ENCODE measurements at places on chromosomes 13 and 19.

DNA sequence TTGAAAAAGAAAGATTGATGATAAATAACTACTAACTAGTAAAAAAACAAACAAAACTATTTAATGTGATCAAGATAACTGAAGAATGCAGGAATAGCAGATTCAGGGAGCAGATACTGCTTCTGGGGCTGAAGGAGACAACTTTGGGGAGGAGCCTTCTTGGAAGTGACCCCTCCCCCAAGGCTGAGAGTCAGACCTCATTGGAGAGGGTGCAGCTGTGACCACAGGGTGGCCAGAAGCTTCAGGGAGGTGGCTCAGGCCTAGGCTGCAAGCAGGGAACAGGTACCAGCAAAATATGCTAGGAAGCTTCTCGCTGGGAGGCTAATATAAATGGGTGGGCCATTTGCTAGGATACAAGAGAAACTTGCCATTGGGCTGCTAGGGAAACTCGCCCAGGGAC lies 149.9 kb downstream of the MYO16 start:
- DNase-seq = no peak

DNA sequence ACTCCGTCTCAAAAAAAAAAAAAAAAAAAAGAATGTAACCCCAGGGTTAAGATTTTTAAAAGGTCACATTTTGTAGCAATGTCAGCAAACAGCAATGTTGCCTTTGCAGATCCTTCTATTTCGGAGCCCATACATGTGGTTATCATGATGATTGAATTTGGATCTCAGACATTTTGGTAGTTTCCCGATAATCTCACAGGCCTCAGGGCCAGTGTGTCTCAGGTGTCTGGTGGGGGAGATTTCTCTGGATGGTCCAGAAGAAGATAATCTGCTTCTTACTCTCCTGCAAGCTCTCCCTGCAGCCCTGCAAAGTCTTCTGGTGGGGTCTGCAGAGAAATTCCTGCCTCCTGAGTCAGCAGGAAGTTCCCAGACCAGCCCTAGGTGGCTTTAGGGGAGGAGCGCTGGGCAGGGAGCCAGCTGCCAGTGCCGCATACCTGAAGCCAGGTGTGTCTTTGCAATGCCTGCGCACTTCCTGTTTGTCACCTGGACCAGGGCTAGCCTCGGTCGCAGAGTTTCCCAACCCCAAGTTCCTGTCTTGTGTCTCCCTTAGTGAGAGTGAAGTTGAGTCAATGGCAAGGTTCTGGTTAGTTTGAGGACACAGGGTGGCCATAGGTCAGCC lies 1.4 kb downstream of the SH2D3A start:
- DNase-seq = no peak

DNA sequence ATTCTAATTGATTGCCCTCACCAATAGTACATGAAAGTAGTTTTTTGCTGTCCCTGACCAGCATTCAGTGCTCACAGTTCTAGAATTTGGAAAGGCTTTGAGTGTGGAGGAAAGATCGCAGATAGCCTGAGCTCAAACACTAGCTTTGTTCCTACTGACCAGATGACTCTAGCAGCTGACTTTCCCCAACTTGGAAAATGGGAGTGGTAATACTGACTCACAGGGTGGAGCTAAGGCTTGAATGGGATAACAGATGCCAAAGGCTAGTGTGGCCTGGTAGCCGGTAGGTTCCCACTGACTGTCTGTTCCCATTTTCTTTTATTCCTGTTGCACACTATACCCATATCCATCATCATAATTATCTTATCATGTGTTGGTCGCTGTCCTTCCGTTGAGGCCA lies 3.7 kb downstream of the ZSCAN22 start:
- no peak for DNase-seq

- no peak for DNase-seq
Observed at GRCh38 chr19:19552798-19553197, 14.7 kb downstream of the CILP2 start.

DNA sequence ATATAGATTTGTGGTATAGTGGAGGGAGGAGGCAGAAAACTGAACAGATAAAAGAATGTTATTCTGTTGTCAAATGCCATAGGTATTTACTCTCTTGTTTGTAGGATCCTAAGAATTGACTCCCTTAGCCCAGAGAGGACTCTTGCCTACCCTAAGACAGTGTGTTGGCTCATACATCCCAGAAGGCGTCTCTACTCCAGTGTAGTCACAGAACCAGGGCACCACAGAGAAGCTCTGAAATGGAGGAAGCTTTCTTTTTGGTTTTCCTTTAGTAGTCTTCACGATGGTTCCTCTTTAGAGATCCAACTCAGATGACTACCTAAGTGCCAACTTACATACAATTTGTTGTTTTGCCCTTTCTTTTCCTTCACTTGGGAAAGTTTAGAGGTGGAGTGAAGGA lies 14.0 kb downstream of the GPR183 start:
- no peak for DNase-seq

DNA sequence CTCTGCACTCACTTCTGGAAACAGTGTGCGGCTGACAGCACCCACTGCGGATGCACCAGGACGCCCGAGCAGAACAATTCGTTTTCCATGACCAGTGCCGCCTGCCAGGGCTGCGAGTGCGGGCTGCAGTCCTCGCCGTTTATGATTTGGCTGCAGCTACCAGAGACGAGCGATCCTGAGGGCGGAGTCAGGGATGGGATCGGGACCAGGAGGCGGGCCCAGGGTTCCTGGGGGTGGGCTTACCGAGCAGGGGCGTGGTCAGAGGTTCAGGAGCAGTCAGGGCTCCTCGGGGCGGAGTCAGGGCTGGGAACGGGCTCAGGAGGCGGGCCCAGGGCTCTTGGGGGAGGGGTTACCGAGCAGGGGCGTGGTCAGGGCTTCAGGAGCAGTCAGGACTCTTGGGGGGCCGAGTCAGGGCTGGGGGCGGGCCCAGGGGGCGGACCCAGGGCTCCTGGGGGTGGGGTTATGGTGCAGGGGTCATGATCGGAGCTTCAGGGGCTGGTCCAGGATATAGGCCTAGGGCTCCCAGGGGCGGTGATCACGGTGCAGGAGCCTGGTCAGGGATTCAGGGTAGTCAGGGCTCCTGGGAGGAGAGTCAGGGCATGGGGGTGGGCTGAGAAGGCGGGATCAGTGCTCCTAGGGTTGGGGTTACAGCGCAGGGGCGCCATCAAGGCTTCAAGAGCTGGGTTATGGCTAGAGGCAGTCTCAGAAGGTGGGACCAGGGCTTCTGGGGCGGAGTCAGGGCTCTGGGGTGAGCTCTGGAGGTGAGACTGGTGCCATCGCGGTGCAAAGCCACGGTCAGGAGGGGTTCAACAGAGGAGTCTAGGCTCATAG lies 1.7 kb downstream of the KLK4 start:
- no peak for DNase-seq

DNA sequence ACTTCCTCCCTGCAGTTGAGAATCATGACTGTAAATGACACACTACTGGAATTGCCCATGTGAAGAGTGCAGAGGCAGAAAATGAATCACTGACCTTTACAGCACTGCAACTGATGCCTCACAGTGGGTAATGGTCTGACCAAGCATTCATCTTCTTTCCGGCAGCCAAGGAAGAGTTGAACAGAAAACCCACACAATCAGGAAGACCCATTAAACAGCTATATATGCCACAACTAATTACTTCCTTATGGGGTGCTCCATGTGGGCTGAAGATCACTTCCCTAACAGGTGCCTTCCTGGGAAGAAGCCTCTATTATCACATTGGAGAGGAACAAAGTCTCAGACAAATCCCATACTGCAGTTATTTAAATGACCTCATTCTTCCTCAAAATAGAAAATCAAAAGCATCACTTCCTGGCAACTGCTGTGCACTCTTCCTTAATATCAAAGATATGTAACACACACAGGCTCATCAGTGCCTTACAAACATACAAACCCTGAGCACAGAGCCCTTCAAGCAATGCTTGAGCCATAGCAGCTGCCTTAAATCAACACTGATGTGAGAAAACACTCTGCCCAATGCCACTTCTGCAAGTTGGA lies 45.8 kb downstream of the RUBCNL start:
- no peak for DNase-seq

DNA sequence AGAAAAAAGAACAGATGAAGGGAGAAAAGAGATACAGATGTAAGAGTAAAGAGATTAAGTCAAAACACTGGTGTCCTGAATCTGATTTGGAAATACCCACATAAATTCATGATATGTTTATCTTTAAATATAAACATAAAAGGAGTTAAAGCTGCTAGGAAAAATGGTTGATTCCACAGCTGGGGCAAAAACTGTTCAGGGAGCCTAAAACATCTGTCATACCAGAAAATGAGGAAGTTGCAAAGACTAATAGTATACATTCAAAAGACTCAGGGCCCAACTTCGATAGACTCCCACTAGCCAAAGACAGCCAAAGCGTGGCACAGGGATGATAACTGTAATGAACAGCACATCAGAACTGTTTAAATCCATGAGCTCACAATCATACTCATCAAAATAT lies 62.0 kb downstream of the ABCC4 start:
- no peak for DNase-seq

GRCh38 chr19:38206928-38207327 lies 17.1 kb downstream of the DPF1 start:
- no peak for DNase-seq

- no peak for DNase-seq
Observed at GRCh38 chr19:18648973-18649315, 12.1 kb downstream of the KLHL26 start.

DNA sequence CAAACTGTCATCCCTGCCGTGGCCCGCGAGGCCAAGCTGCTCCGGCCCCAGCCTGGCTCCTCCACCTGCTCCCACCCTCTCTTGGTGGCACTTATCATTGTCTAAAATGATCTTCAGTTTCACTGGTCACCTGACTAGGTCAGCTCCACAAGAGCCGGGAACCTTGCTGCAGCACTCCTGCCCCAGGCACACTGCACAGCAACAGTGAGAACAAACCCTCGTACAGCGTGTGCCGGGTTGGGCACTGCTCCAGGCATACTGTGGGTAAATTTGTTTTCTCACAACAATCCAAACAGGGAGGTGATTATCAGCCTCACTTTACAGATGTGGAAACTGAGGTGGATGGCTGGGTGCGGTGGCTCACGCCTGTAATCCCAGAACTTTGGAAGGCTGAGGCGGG lies 8.9 kb downstream of the DEDD2 start:
- no peak for DNase-seq

GRCh38 chr19:57587529-57587928 lies 3.6 kb downstream of the ZIK1 start:
- DNase-seq = peak; percentile 73

DNA sequence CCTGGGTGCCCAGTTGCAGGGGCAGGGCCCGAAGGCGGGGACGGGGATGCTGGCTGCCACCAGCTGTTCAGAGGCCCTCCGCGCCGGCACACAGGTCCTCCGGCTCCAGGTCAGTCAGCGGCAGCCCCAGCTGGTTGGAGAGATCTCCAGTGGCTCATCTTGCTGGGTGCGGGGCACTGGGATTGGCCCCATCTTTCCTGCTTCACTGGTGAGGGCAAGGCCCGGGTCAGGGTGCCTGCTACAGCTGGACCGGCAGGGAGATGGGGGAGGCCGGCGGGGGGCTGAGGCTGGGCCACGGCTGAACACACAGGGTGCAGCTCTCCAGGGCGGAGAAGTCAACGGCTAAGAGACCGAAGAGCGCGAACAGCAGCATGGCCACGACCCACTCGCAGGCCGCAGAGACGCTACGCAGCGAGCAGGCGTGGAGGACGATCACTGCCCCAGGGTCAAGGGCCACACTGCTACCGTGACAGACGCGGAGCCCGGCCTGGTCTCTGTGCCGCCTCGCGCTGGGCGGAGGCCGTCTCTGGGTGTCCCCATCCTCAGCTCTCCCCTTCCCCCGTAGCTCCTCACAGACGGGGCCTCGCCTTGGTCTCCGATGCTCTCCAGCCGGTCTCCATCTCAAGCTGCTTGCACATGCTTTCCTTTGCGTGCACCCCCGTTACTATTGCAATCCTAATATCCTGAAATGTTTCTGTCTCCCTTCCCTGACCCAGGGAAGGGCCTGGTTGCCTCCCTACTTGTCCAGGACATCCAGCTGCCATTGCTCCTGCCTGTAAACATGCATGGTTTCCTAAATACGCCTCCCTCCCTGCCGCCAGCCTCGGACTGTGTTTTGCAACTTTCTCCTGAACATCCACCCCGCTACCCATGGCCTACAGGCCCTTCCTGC lies 12.3 kb downstream of the TMEM150B start:
- DNase-seq = no peak

DNA sequence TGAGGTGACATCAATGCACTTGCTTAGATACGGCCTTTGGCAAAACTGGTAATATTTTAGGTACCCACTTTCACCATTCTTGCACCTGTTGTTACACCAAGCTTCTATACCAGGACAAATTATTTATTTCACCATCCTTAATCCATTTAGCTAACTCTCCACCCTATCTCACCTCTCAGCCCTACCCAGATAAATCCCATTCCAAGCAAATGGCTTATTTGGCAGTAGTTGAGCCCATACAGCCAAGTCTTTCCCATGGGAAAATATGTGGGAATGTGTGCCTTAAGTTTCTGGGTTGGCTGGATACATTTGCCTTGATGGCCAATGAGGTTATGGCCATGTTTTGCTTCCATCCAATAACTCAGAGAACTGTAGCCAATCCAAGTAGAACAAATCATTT lies 551.9 kb downstream of the GPC6 start:
- no peak for DNase-seq

- no peak for DNase-seq
Observed at GRCh38 chr19:4695224-4695731, 25.1 kb upstream of the MYDGF start.

DNA sequence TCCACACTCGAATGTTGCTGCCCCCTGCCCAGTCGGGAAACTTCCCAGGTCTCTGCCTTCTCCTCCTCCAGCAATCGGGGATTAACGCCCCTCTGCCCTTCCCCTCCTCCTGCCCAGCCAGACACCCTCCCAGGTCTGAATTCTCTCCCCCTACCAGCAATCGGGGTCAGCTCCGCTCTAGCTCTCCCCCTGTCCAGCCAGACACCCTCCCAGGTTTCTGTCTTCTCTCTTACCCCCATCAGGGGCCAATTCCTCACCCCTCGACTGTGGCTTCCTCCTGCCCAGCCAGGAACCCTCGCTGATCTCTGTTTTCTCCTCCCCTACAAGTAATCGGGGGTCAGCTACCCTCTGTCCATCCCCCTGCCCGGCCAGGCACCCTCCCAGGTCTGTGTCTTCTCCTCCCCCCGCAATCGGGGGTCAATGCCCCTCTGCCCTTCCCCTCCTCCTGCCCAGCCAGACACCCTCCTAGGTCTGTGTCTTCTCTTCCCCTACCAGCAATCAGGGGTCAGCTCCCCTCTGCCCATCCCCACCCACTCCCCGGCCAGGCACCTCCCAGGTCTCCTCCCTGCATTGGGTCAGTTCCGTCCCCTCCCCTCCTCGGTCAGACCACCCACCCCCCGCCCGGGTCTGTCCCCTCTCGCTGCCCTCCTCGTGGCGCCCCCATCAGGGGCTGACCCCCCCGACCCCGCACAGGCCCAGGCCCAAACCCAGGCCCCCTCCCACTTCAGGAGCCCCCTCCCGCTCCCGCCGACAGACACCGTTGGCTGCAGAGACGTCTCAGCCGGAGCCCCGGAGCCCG lies 668 bp downstream of the ZFR2 start:
- DNase-seq = no peak

All from AG04449 (cell line).